Activated CD4-positive, alpha-beta memory T cell treated with anti-CD3 and anti-CD28 coated beads for 36 hours (primary cell): ENCODE measurements at places on chromosomes 12 and 14. TPM values are rescaled to one million over a fixed set of nuclear protein-coding genes. Genes with fewer than 3 reads are reported as not detected.
A peak's percentile ranks its signal among the peaks of the same experiment; 100 is the strongest.

The ZCRB1 gene
- total RNA-seq = 88.1 TPM

DNA sequence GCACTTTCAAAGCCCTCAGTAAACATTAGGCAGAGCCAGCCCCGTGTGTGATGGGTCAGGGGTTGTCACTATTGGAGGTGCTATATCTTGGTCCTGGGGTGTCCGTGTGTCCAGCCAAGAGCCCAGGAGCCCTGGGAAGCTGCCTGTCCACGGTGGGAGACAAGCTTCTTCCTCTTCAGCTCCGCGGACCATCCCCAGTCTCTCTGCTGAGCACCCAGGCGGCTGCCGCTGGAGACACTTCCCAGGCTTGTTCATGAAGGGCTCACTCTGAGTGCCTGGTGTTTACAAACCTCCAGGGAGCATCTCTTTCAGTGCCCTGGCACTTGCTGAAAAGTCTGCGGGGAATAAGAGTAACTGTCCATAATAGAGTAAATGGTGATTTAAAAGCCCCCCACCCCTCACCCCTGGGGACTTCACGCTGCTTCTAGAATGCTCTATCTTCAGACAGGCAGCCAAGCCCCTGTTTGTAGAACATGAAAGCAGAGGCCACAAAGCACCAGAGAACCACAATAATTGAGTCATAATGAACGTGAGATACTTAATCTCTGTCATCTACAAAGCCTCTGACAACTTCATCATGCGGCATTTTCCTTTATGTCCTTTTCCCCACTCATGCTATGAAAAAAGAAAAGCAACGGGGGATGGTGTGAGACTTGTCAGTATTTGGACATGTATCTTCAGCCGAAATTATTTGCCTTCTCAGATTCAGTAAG is 178.6 kb downstream of the TMEM132C start:
- H3K4me3 ChIP-seq = no peak overlapping the region
- no peak overlapping the region for H3K27ac ChIP-seq
- no peak for DNase-seq
- no peaks in the 10 kb centered on the region for H3K4me1 ChIP-seq
- H3K27me3 ChIP-seq = no peaks in the 10 kb centered on the region

DNA sequence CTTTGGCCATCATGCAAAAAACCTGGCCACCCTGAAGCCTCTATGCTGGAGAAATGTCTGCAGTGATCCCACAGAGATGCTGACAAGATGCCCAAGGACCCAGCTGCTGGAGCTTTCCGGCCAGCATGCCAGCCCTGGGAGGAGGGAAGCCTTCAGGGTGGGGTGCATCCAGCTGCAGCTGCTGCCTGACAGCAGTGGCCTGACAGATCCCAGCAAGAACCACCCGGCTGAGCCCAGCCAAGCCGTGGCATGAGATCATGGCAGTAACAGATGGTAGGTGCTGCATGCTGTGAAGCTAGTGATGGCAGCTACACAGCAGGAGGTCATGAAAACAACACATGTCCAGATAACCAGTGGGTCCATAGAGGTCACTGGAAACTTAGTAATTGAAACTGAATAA is 13.8 kb downstream of the CLBA1 start:
- no peaks in the 10 kb centered on the region for H3K36me3 ChIP-seq
- no peak for DNase-seq
- H3K4me3 ChIP-seq = no peak overlapping the region
- no peaks in the 10 kb centered on the region for H3K27me3 ChIP-seq
- H3K4me1 ChIP-seq = peaks cover 2% of the 10 kb centered on the region

- no peak overlapping the region for H3K27ac ChIP-seq
- no peaks in the 10 kb centered on the region for H3K36me3 ChIP-seq
- no peak for DNase-seq
- H3K4me3 ChIP-seq = no peak overlapping the region
- peaks cover 18% of the 10 kb centered on the region for H3K4me1 ChIP-seq
These were observed 739 bp downstream of the JPH4 start for GRCh38 chr14:23577710-23578392.

GRCh38 chr12:24719293-24719721 is 229.6 kb downstream of the BCAT1 start:
- peak overlapping the region; percentile 84 for H3K27ac ChIP-seq
- H3K4me1 ChIP-seq = peaks cover 31% of the 10 kb centered on the region
- peak; percentile 79 for DNase-seq
- no peak overlapping the region for H3K4me3 ChIP-seq
- H3K36me3 ChIP-seq = peaks cover 14% of the 10 kb centered on the region
- peaks cover 7% of the 10 kb centered on the region for H3K27me3 ChIP-seq
